T1000 (cell line): ENCODE measurements at places on chromosomes 6 and 20.

GRCh38 chr6:10537726-10538125, 16.6 kb downstream of the GCNT2 start:
- no peak for DNase-seq

DNA sequence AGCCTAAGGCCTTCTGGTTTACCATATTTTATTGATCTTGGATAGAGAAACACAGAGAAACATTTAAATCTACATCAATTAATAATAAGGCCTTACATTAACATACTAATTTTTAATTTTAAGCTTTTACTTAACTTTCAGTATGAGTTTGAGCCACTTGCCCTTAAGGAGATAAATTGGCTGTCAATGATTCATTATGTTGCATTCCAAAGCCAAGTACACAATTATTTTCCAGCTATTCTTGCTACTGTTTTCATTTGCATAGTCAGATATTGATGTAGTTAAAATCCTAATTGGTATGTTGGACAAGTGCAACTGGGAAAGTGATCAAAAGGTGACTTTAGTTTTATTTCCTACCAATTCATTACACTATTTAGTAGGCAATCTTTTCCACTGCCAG, 58.2 kb downstream of the MOCS1 start:
- DNase-seq: no peak

DNA sequence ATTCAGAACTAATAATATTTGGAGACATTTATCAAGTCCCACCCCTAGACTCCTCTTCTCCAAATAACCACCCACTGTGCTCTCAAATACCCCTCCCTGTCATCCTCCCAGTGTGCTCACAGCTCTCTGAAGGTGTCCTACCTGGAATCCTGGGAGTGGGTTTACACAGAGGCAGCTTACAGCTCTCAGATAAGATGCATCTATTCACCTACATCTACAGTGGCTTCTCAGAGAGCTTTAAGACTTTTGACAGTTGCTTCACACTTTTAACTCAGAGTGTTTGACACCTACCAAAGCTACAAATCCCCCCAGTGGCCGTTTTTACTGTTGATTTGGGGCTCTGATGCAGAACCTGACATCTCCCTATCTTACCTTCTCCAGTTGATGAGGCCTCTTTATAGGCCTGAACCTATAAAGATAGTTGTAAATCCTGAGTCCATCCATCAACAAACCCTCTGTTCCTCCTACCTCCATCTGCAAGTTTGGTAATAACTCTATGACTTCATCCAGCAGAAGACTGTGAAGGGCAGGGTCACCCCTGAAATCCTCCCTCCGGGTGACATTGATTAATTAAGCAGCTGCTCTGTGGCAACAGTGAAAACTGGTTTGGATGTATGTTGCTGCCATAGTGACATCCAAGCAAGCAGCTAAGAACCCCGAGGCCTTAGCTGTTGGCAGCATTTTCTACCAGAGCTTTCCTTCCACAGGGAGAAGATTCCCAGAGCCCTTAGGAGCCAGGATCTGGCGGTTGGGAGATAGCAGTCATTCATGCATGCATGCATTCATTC, 226.1 kb upstream of the RREB1 start:
- no peak for DNase-seq

DNA sequence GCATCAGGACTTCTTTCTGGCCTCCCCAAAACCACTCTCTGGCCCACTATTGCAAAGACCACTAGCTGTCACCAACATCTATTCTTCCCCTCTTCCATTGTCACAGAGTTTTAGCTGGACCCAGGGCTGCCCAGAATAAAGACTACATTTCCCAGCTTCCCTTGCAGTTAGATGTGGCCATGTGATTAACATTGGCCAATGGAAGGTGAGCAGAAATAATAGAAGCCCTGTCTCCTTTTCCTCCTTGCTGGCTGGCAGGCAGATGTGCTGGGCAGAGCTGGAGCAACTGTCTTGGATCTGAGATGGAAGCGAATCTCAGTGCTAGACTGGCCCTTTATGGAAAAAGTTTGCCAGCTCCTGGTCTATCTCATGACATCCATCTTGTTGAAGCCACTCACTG, 97.0 kb downstream of the KCNB1 start:
- no peak for DNase-seq

DNA sequence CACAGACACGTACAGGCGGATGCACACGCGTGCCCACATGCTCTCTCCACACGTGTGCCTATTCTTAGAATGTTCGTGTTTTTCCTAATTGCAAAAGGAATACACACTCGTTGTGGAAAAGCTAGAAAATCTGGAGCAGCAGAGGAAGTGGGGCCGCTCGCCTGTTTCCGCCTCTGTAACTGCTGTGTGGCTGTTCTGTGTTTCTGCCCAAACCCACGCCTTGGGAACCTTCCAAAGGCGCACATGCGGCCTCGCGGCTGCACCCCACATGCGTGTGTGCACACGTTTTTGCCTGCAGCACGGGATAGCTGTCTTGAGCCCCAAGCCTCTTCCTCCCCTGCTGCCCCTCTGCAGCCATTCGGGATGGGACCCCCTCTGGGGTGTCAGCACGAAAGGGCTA, 12.2 kb downstream of the SLC17A9 start:
- no peak for DNase-seq

DNA sequence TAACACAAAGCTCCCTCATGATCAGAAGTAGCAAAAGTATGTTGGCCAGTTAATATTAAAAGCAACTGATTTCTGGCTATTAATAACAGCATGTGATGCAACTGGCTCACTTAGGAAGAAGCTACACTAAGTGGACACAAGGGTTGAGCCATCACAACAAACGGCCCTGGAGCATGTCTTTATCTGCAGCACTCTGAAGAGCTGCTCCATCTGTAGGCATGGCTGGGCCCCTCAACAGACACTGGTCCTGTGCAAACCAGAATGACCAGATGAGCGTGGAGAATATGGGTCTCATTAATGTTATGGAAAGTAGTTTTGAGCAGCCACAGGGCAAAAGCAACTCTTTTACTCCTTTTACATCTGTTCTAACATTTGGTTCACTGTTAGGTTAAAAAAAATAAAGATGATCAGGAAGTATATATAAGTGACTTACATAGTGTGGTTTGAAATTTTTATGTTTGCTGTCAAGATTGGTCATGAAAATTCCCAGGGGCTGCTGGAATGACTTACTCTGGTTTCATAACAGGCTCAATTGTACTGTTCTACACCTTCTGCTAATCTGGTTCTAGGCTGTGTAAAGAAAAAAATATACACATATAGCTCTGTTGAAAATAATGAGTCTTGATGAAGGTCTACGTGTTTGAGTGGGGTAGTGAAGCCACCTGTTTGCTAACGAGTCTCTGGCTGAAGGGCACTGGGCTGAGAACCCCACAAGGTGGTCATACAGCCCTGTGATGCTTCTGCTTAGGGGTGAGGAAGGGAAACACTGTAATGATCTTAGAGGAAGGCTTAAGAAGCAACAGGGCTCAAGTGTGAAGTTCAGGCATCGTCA, 58.1 kb downstream of the INSM1 start:
- no peak for DNase-seq

GRCh38 chr20:23003077-23003635, 32.0 kb upstream of the SSTR4 start:
- no peak for DNase-seq

GRCh38 chr6:64580346-64580745, 944.7 kb downstream of the PHF3 start:
- DNase-seq: no peak

- no peak for DNase-seq
Measured at GRCh38 chr20:46701556-46701955, 7.9 kb upstream of the SLC2A10 start.

DNA sequence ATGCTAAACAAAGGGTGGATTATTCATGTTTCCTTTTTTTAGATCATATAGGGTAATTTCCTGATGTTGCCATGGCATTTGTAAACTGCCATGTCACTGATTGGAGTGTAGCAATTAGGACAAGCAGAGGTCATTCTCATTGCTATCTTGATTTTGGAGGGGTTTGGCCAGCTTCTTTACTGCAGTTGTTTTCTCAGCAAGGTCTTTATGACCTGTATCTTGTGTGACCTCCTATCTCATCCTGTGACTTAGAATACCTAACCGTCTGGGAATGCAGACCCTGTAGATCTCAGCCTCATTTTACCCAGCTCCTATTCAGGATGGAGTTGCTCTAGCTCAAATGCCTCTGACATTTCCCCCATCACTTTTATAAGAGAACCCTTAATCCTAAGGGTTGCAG, 53.6 kb downstream of the CDS2 start:
- no peak for DNase-seq

DNA sequence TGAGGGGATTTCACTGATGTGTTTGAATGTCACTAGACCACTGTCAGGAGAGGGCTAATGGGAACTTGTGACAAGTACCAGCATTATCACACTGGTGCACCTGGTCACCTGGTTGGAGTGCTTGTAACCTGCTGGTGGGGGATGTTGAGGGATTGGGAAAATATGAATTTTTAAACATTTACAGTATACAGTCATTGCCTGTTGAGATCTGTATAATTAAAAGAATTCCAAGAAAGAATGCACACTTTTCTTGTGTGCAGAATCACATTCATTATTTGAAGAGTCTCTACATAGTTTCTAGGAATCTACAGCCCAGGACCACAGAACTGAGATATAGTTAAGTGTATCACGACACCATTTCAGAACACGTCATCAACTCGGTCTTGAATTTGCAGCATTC, 118.4 kb downstream of the AIG1 start:
- no peak for DNase-seq

GRCh38 chr6:7974938-7975763, 64.6 kb upstream of the TXNDC5 start:
- DNase-seq: peak; percentile 80

GRCh38 chr6:21235162-21235561, 358.4 kb upstream of the SOX4 start:
- DNase-seq: no peak

- no peak for DNase-seq
Measured at GRCh38 chr6:1382331-1382882, 7.0 kb upstream of the FOXF2 start.
